Mesenchymal stem cell (in vitro differentiated cells and primary cell): ENCODE measurements at places on chromosomes 12 and 14.

- no peak overlapping the region for H3K4me3 ChIP-seq
- no peaks in the 10 kb centered on the region for H3K4me1 ChIP-seq
- H3K27me3 ChIP-seq, result peaks cover 40% of the 10 kb centered on the region
- H3K36me3 ChIP-seq, result no peaks in the 10 kb centered on the region
- no peak for DNase-seq
Observed at GRCh38 chr12:113120670-113121370, 14.7 kb downstream of the RASAL1 start.

DNA sequence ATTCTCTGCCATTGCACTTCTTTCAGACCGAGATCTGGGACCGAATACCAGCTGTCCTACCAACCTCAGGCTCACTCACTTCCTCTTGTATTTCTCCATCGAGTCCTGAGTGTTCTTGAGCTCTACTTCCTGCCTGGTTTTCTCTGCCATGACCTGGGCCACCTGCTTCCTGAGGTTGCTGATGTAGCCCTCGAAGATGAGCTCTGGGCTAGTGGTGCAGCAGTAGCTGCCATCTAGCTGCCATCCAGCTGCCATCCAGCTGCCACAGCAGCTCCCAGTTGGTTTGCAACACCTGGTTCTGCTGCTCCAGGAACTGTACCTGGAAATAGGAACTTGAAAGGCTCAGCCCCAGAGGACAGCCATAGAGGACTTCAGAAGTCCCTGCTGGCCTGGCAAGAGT is 15.0 kb upstream of the KRT73 start:
- H3K4me1 ChIP-seq, result no peaks in the 10 kb centered on the region
- H3K36me3 ChIP-seq, result no peaks in the 10 kb centered on the region
- DNase-seq, result no peak
- peaks cover 20% of the 10 kb centered on the region for H3K27me3 ChIP-seq
- no peak overlapping the region for H3K27ac ChIP-seq

GRCh38 chr14:47606566-47606965 is 68.8 kb downstream of the MDGA2 start:
- H3K4me1 ChIP-seq, result peaks cover 1% of the 10 kb centered on the region
- H3K4me3 ChIP-seq, result no peak overlapping the region
- H3K27ac ChIP-seq, result peak overlapping the region; percentile 62

DNA sequence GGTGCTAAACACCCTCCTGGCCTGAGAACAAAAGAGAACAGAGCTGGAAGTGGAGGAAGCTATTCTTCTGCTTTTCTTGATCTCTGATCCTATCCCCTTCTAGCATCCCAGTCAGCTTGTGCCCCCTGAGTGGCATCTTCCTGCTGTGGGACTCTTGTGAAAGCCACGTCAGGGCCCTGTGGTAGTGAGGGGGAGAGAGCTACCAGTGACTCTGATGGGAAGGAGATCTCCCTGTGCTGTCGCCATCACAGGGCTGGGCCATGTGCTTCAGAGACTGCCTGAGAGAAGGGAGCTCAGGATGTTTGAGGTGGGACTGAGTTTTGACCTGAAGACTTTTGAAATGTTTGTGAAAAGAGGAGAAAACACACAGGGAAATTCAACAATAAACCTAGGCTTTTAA is 107.6 kb upstream of the FUT8 start:
- DNase-seq, result no peak
- peaks cover 1% of the 10 kb centered on the region for H3K4me1 ChIP-seq
- H3K36me3 ChIP-seq, result no peaks in the 10 kb centered on the region
- H3K4me3 ChIP-seq, result no peak overlapping the region

DNA sequence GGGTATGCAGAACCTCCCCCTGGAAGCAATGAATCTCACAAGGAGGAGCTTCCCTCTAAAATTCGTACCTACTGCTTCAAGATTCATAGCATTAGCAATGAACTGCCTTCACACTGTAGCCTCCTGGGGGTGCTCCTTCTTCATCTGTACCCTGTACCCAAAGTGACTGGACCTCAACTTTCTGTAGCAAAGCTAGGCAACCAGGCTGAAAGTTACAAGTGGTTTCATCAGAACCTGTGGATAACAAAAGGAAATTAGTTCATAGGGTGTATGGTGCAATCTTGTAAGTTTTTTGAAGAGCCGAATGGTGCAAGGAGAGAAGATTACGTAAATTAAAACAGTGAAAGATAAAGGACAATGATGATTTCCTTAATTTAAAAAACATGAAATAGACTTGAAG is 1541.7 kb upstream of the FLRT2 start:
- H3K27ac ChIP-seq, result no peak overlapping the region
- H3K4me3 ChIP-seq, result no peak overlapping the region
- peak; percentile 36 for DNase-seq
- H3K27me3 ChIP-seq, result no peaks in the 10 kb centered on the region
- H3K4me1 ChIP-seq, result no peaks in the 10 kb centered on the region

DNA sequence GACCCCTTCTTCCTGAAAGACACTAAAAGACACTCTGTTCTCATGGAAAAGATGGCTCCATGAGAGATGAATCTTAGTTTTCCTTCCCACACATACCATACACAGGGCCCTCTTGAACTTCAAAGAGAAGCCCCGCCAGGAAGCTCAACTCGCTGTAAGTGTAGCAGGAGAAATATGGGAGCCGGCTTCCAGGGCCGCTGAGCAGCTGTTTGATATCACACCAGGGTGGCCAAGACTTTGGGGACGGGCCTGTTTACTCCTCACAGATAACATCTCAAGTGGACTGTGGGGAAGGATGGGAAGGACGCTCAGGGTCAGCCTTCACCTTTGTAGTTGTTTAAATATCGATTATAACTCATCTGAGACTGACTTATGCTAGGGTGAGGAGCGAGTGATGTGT is 235.5 kb upstream of the TBX3 start:
- no peak overlapping the region for H3K27ac ChIP-seq
- H3K4me3 ChIP-seq, result no peak overlapping the region
- peak; percentile 75 for DNase-seq
- no peaks in the 10 kb centered on the region for H3K27me3 ChIP-seq

DNA sequence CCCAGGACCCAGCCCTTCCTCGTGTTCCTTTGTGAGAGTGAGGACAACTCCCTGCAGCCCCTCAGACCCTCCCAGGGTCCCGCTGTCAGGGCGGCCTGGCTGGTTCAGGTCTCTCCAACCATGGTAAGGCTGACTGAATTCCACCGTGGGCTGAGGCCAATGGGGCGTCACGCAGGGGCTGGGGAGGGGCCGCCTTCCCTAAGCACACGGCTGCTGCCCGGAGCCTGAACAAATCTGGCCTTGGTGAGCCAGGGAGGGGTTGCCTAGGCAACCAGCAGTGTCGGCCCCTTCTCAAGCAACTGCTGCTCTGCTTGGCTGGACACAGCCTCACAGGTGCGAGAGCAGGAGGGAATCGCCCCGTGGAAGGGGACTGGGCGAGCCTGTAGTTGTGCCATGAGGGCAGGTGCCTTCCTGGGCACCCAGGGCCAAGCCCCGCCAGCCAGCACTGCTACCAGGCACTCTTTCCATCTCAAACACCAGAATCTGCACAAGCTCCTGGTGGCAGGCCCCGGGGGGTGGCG is 37.0 kb upstream of the GALNT9 start:
- no peak overlapping the region for H3K27ac ChIP-seq
- peaks cover 1% of the 10 kb centered on the region for H3K4me1 ChIP-seq
- DNase-seq, result no peak

DNA sequence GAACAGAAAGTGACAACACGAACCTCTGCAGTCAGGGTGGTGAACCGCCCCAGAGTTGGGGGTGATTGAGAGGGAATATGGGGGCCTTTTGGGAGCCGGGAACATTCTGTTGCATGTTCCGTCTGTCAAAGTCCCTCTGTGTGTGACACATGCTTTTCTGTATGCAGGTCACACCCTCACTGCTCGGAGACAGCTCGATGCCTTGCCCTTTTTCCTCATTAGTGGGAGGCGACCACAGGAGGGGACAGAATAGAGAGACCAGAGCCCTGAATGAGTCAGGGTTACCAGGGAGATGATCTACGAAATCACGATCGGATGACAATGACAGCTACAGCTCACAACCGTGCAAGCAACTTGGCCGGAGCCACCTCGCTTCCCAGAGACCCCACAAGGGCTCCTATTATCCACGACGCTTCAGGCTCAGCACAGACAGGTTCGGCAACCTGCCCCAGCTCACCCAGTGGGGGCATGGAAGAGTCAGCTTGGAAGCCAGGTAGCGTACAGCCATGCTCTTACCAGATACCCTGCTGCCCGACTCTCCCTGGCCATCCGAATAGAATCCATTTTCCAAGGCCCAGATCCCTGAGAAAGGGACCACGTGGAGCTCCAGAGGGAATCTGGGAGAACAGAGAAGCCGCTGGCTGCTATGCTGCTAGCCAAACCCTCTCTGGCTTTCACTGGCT is 38.8 kb downstream of the TESC start:
- H3K4me1 ChIP-seq, result no peaks in the 10 kb centered on the region
- no peak overlapping the region for H3K27ac ChIP-seq
- no peaks in the 10 kb centered on the region for H3K36me3 ChIP-seq
- DNase-seq, result no peak
- H3K27me3 ChIP-seq, result peaks cover 76% of the 10 kb centered on the region
- H3K4me3 ChIP-seq, result no peak overlapping the region

GRCh38 chr14:35114036-35114435 is 7.8 kb downstream of the PPP2R3C start:
- peaks cover 22% of the 10 kb centered on the region for H3K36me3 ChIP-seq
- DNase-seq, result peak; percentile 46
- H3K27ac ChIP-seq, result no peak overlapping the region
- H3K27me3 ChIP-seq, result no peaks in the 10 kb centered on the region
- peaks cover 2% of the 10 kb centered on the region for H3K4me1 ChIP-seq

DNA sequence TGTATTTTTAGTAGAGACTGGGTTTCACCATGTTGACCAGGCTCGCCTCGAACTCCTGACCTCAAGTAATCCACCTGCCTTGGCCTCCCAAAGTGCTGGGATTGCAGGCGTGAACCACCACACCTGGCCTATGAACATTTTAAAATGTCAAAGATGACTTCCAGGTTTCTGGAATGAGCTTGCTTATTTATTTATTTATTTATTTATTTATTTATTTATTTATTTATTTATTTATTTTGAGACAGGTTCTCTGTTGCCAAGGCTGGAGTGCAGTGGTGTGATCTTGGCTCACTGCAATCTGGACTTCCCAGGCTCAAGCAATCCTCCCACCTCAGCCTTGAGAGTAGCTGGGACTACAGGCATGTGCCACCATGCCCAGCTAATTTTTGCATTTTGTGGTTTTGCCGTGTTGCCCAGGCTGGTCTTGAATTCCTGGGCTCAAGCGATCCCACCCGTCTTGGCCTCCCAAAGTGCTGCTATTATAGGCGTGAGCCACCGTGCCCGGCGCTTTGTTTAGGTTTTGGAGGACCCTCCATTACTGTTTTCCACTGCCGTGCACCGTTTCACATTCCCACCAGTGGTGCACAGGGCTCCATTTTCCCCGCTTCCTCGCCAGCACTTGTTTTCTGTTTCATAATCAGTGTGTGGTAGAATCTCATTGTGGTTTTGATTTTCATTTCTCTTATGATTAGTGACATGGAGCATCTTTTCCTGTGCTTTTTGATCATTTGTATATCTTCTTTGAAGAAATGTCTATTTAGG is 6.4 kb upstream of the CFAP251 start:
- no peaks in the 10 kb centered on the region for H3K27me3 ChIP-seq
- peaks cover 1% of the 10 kb centered on the region for H3K4me1 ChIP-seq
- peaks cover 74% of the 10 kb centered on the region for H3K36me3 ChIP-seq
- DNase-seq, result no peak

- H3K4me1 ChIP-seq, result peaks cover 10% of the 10 kb centered on the region
- H3K27ac ChIP-seq, result peak overlapping the region; percentile 21
- peak overlapping the region; percentile 42 for H3K4me3 ChIP-seq
- H3K27me3 ChIP-seq, result no peaks in the 10 kb centered on the region
Observed at GRCh38 chr14:100193417-100194357, 34.2 kb upstream of the DEGS2 start.

GRCh38 chr12:12039897-12040296 is 30.8 kb upstream of the BCL2L14 start:
- no peak overlapping the region for H3K4me3 ChIP-seq
- no peaks in the 10 kb centered on the region for H3K27me3 ChIP-seq
- no peak for DNase-seq
- no peaks in the 10 kb centered on the region for H3K36me3 ChIP-seq
- no peak overlapping the region for H3K27ac ChIP-seq

DNA sequence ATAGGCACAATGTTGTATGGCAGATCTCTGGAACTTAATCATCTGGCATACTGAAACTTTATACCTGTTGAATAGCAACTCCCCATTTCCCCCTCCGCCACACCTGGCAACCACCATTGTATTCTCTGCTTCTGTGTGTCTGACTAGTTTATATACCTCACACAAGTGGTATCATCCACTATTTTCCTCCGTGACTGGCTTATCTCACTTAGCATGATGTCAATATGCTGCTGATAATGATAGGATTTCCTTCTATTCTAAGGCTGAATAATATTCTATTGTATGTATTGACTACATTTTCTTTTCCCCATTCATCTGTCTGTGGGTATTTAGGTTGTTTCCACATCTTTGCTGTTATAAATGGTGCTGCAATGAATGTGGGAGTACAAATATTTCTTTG is 21.5 kb downstream of the BRMS1L start:
- no peaks in the 10 kb centered on the region for H3K27me3 ChIP-seq
- no peaks in the 10 kb centered on the region for H3K4me1 ChIP-seq

DNA sequence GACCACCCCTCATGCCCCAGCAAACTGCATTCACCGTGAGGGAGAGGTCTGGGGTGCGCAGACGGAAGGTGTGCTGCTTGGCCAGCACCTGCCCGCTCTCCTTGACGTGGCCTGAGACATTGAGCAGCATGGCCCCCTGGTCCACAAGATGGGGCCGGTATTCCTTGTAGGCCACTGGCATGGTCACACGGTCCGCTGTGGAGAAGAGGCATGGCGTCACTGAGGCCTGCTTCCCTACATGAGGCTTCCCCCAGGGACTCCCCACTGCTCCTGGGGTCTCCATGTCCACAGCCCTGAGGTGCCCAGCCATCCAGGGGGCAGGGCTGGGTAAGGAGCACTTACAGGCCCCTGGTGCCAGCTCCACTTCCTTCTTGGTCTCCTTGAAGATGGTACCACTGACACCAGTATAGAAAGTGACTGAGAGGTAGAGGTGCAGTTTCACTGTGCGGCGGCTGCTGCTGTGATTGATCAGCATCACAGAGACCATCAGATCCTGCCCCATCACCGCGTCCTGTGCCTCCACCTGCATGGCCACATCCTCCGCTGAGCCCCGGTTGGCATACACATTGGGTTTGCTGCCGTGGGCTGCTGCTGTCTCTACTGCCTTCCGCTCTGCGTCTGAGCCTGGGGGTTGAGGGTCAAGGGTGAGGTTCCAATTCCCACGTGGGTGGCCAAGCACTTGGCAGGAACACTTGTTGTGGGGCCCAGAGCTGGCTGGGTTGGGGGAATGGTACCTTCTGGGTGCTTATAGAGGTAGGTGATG is 8.2 kb downstream of the TGM1 start:
- H3K27ac ChIP-seq, result no peak overlapping the region
- no peaks in the 10 kb centered on the region for H3K27me3 ChIP-seq
- no peak for DNase-seq
- peaks cover 18% of the 10 kb centered on the region for H3K36me3 ChIP-seq

GRCh38 chr14:73759183-73759713 is 45.1 kb upstream of the PNMA1 start:
- peaks cover 56% of the 10 kb centered on the region for H3K4me1 ChIP-seq
- peak overlapping the region; percentile 74 for H3K27ac ChIP-seq
- peak; percentile 58 for DNase-seq
- peak overlapping the region; percentile 84 for H3K4me3 ChIP-seq
